ENCODE measurements at places on chromosomes 1 and 21. TPM values are rescaled to one million over a fixed set of nuclear protein-coding genes. Genes with fewer than 3 reads are reported as not detected.

DNA sequence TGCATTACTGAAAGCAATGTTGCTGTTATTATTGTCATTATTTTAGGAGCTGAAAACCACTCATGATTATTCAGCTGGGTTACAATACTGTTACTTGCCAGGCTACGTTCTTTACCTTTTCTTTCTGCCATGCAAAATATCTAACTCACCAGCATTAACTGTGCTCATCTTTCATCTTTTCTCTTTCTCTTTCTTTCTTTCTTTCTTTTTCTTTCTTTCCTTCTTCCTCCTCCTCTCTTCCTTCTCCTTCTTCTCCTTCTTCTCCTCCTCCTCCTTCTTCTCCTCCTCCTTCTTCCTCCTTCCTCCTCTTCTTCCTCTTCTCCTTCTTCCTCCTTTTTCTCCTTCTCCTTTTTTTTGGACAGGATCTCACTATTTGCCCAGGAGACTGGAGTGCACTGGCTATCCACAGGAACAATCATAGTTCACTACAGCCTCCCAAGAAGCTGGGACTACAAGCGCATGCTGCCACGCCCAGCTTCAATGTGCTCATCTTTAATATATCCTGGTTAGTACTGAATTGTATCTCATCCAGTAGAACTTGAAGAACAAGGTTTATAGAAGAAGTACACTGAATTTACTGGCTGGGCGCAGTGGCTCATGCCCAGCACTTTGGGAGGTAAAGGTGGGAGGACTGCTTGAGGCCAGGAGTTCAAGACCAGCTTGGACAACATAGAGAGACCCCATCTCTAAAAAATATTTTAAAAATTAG, 6.9 kb upstream of the ZMYM4 start:
- no peak overlapping the region for H3K27ac ChIP-seq
- no peak for DNase-seq
- peaks cover 8% of the 10 kb centered on the region for H3K4me1 ChIP-seq
- H3K27me3 ChIP-seq, result no peaks in the 10 kb centered on the region
- no peaks in the 10 kb centered on the region for H3K36me3 ChIP-seq

DNA sequence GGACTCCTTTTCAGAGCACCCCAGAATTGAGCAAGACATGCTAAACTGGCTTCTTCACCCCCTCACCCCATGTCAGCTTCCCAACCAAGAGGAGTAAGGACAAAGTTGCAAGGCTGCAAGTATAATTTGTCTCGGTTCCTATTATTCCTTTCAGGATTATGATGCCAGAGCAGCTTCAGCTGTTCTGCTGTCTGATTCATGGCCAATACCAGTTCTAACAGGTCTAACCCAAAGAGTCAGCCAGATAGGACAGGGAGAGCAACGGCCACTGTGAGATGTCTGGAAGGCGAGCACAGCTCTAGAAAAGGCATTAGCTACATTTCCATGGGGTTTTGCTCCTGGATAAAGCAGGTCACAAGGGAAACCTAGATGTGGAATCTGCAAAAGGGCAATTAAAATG, 53.3 kb upstream of the HOOK1 start:
- no peak overlapping the region for H3K27ac ChIP-seq
- no peaks in the 10 kb centered on the region for H3K36me3 ChIP-seq
- no peaks in the 10 kb centered on the region for H3K27me3 ChIP-seq
- DNase-seq, result peak; percentile 47

GRCh38 chr1:154170547-154171222, 15.8 kb upstream of the NUP210L start:
- DNase-seq, result no peak
- no peaks in the 10 kb centered on the region for H3K27me3 ChIP-seq
- H3K36me3 ChIP-seq, result peaks cover 81% of the 10 kb centered on the region
- H3K4me3 ChIP-seq, result no peak overlapping the region

- H3K27me3 ChIP-seq, result no peaks in the 10 kb centered on the region
- DNase-seq, result no peak
- no peak overlapping the region for H3K4me3 ChIP-seq
- no peak overlapping the region for H3K27ac ChIP-seq
Measured at GRCh38 chr1:163914785-163915413, 593.1 kb downstream of the NUF2 start.

DNA sequence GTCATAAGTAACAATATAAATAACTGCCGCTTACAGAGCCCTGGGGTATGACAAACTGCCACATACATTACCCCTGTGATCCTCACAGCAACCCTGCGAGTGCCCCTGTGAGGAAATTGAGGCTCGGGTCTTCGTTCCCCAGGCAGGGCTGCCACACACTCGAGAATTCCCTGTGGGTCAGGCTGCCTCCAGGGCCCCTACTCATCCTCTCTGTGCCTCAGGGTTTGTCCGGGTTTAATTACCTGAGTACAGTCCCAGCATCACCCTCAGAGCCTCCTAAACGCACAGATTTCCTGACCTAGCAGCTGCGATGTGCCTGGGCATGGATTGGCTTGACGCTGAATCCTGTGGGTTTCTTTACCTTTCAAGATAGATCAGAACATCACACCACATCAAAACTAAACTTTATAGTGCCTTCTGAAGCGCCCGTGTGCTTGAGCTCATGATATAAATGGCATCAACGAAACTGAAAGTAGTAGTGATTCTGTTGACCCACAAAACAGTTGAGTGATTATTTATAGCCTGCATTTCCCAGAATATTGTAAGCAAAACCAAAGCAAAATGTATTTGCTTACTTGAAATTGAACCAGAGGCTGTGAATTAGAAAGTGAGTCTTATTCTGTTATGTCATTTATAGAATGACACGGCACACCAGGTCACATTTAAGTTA, 14.0 kb downstream of the SLC37A1 start:
- peaks cover 9% of the 10 kb centered on the region for H3K4me1 ChIP-seq
- H3K4me3 ChIP-seq, result peak overlapping the region; percentile 63
- no peaks in the 10 kb centered on the region for H3K36me3 ChIP-seq
- H3K27ac ChIP-seq, result no peak overlapping the region

GRCh38 chr21:25647647-25648046, 8.6 kb downstream of the JAM2 start:
- peaks cover 2% of the 10 kb centered on the region for H3K27me3 ChIP-seq
- H3K36me3 ChIP-seq, result no peaks in the 10 kb centered on the region
- H3K4me3 ChIP-seq, result no peak overlapping the region
- no peak overlapping the region for H3K27ac ChIP-seq

- H3K27me3 ChIP-seq, result no peaks in the 10 kb centered on the region
- H3K4me1 ChIP-seq, result no peaks in the 10 kb centered on the region
- H3K36me3 ChIP-seq, result peaks cover 14% of the 10 kb centered on the region
- H3K27ac ChIP-seq, result no peak overlapping the region
- no peak overlapping the region for H3K4me3 ChIP-seq
Measured at GRCh38 chr1:3879787-3880428, 20.2 kb downstream of the C1orf174 start.

DNA sequence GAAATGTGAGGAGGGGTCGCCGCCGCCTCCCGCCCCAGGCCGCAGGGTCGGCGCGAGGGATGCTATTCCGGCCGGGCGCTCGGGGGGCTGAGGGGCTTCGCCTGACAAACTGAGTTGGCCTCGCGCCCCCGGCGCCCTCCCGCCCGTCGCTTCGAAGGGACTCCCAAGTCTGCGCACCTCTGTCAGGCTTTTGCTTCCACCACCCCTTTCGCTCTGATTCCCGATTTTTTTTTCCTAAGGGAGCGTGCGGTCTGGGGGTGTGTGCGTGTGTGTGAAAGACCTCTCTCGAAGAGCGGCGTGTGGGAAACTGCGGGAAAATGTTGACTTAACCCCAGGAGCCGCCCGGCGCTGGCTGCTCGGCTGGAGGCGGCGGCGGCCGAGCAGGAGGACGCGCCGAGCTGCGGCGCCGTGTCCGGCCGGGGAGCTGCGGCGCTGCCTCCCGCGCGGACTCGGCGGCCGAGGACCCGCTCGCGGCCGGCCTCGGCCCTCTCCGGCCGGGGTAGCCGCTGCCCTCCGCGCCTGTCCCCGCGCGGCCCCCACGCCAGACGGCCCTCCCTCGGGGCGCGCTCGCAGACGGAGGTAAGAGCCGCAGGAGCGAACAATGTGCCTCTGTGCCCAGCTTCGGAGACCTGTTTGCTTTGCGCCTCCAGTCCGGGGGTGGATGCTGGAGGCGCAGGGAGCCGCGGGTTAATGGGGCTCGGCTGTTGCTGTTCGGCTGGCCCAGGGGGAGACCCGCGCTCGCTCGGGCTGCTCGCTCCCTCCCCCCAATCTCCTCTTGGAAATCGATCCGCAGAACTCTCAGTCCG, 1.1 kb downstream of the ADGRL2 start:
- DNase-seq, result peak; percentile 88
- H3K27me3 ChIP-seq, result peaks cover 14% of the 10 kb centered on the region
- peaks cover 12% of the 10 kb centered on the region for H3K4me1 ChIP-seq

DNA sequence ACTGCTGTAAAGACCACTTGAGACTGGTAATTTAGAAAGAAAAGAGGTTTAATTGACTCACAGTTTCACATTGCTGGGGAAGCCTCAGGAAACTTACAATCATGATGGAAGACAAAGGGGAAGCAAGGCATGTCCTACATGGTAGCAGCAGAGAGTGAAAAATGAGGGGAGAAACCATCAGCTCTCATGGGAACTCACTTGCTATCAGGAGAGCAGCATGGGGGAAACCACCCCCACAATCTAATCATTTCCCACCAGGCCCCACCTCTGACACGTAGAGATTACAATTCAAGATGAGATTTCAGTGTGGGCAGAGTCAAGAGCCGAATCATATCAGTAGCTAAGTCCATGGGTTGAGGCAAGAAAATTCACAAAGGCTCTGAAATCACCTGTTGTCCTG, 23.8 kb upstream of the LYPD8 start:
- H3K27ac ChIP-seq, result no peak overlapping the region
- DNase-seq, result no peak
- no peak overlapping the region for H3K4me3 ChIP-seq

OR2T2 gene
- not detected for total RNA-seq

GRCh38 chr1:151976858-151977257, 16.8 kb downstream of the S100A10 start:
- H3K36me3 ChIP-seq, result no peaks in the 10 kb centered on the region
- H3K4me1 ChIP-seq, result peaks cover 41% of the 10 kb centered on the region
- no peak overlapping the region for H3K4me3 ChIP-seq
- peak; percentile 66 for DNase-seq
- no peaks in the 10 kb centered on the region for H3K27me3 ChIP-seq

KPRP gene
- not detected for total RNA-seq

- no peak overlapping the region for H3K4me3 ChIP-seq
- peaks cover 58% of the 10 kb centered on the region for H3K36me3 ChIP-seq
- DNase-seq, result no peak
- H3K4me1 ChIP-seq, result peaks cover 32% of the 10 kb centered on the region
Measured at GRCh38 chr21:31665397-31665796, 5.9 kb downstream of the SOD1 start.

ERMAP gene
- 21.7 TPM for total RNA-seq

- no peaks in the 10 kb centered on the region for H3K4me1 ChIP-seq
- no peak overlapping the region for H3K4me3 ChIP-seq
- H3K27ac ChIP-seq, result no peak overlapping the region
- H3K27me3 ChIP-seq, result no peaks in the 10 kb centered on the region
Measured at GRCh38 chr1:111213412-111213811, 13.0 kb upstream of the DENND2D start.

- no peaks in the 10 kb centered on the region for H3K36me3 ChIP-seq
- H3K4me3 ChIP-seq, result no peak overlapping the region
- H3K27me3 ChIP-seq, result no peaks in the 10 kb centered on the region
- H3K27ac ChIP-seq, result no peak overlapping the region
- no peak for DNase-seq
Measured at GRCh38 chr1:180888870-180889269, 23.8 kb upstream of the KIAA1614 start.

- DNase-seq, result no peak
- H3K36me3 ChIP-seq, result no peaks in the 10 kb centered on the region
- H3K27me3 ChIP-seq, result peaks cover 7% of the 10 kb centered on the region
- H3K4me3 ChIP-seq, result no peak overlapping the region
- H3K27ac ChIP-seq, result no peak overlapping the region
Measured at GRCh38 chr1:17948594-17948993, 159.0 kb upstream of the IGSF21 start.

ALG14 gene
- total RNA-seq, result 1.4 TPM

GRCh38 chr1:211305044-211305443, 21.6 kb upstream of the TRAF5 start:
- H3K27ac ChIP-seq, result peak overlapping the region; percentile 51
- no peak overlapping the region for H3K4me3 ChIP-seq
- peaks cover 9% of the 10 kb centered on the region for H3K4me1 ChIP-seq
- no peaks in the 10 kb centered on the region for H3K27me3 ChIP-seq

DNA sequence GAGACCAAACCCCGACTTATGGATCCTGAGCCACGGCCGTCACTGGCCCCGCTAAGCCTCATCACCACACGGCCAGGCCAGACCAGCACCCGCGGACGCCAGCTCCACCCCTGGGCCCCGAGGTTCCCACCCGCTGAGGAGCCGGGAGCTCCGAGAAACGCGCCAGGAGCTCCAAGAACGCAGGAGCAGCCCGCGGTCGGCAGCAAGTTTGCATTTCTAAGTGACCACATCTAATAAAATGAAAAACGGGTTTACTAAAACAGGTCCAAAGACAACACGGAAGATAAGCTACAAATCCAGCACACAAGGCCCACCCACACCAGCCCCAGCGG, 8.1 kb upstream of the C1QTNF12 start:
- no peaks in the 10 kb centered on the region for H3K4me1 ChIP-seq
- no peaks in the 10 kb centered on the region for H3K27me3 ChIP-seq
- no peak for DNase-seq
- no peak overlapping the region for H3K27ac ChIP-seq

GRCh38 chr1:183110326-183110880, 75.7 kb upstream of the LAMC2 start:
- H3K27me3 ChIP-seq, result no peaks in the 10 kb centered on the region
- H3K4me1 ChIP-seq, result peaks cover 17% of the 10 kb centered on the region
- H3K36me3 ChIP-seq, result peaks cover 59% of the 10 kb centered on the region
- no peak overlapping the region for H3K27ac ChIP-seq

DNA sequence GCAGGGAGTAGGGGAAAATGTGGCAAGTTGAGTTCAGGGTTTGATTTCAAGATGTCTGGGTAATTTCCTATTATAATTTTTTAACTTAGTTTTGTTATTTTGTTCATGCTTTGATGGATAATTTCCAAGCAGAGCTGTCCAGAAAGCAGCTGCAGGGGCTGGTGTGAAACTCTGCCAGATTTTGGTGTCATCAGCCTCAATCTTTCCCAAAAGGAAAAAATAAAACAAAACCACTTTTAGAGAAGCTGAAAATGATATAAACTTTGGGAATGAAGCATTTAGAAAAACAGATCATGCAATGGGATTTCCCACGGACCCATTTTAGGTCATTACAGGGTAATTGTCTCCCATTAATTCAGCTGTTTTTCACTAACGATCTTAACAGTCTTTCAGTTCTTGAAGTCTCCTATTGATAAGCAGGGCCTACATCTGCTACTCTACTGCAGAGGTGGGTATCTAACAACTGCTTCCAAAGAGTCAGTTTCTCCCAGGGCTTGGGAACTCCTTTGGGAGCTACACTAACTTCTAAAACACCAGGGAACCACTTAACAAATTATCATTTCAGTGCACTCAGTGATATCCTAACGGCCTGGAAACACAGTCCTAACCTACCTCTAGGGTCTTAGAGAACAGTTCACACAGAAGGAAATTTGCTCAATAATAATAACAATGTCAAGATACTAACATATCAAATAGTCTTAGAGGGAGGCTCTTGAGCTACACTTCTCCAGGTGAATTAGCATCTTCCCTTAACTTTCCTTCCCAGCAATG, 12.3 kb downstream of the ZNF436 start:
- H3K4me3 ChIP-seq, result no peak overlapping the region
- H3K27ac ChIP-seq, result no peak overlapping the region
- H3K36me3 ChIP-seq, result peaks cover 28% of the 10 kb centered on the region

FYB2 gene
- total RNA-seq, result not detected

GIPC2 gene
- total RNA-seq, result 0.36 TPM

All from osteoblast (primary cell).